ENCODE measurements at places on chromosomes 3 and 15.

GRCh38 chr3:158470944-158471638 is 99.9 kb upstream of the MLF1 start:
- no peak for DNase-seq

- DNase-seq = no peak
Measured at GRCh38 chr3:58039601-58040000, 31.4 kb downstream of the FLNB start.

GRCh38 chr15:59221511-59222505 is 15.2 kb downstream of the LDHAL6B start:
- DNase-seq = no peak

DNA sequence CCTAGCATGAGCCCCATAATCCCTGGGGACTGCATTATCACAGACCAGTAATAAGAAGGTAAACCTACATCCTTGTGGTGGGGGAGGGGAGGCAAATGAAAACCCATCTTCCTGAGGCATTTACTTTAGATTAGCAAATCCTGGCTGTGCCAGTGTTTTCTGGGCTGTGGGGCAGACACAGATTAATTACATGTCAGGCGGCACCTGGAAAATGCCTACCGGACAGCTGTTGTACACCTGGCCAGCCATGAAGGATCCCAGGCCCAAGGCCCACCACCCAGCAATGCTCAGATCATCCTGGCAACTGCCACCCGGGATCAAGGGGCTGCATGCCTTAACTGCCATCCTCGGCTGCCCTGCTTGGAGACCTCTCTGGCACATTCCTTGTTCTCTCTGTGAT is 59.1 kb upstream of the RASA2 start:
- DNase-seq = no peak

- no peak for DNase-seq
Measured at GRCh38 chr3:74393426-74393825, 221.0 kb downstream of the CNTN3 start.

GRCh38 chr3:140341203-140341602 is 336.7 kb upstream of the TRIM42 start:
- DNase-seq = no peak

DNA sequence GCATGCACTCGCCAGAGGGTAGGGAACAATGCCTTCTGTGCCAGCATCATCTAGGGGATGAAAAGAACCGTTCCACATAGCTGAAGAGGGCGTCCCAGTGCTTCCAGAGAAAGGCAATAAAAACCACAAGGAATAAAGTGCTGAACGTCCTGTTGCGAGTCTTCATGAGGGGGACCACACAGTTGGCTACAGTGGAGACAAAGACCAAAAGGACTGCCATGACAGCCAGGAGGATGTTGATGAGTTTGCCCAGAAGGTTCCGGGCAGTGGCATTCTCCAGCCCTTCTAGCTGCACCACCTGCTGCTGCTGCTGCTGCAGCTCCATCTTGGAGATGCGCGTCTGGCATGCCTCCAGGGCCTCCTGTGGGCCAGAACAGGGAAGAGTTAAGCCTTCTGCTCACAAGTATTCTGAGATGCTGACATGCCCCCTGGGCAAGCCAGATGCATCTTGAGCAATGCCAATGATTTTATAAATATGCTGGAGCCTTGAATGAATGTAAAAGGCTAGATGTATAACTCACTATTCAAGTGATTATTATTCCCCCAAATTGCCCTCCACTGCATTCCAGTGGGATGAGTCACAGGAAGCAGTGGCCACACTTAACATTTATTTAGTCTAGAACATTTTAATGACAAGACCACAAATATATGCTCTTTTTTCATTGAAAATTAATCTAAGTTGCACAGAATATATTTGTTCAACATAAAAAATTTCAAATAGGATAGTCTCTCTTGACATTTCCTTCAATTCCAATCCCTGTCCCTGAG is 45.1 kb upstream of the PLXND1 start:
- no peak for DNase-seq

- peak; percentile 51 for DNase-seq
Measured at GRCh38 chr3:38205472-38205805, 40.1 kb downstream of the OXSR1 start.

- DNase-seq = no peak
Measured at GRCh38 chr15:93859176-93859575, 372.2 kb upstream of the MCTP2 start.

GRCh38 chr15:69857686-69858391 is 239.9 kb downstream of the TLE3 start:
- DNase-seq = no peak

GRCh38 chr3:136387031-136387430 is 136.9 kb downstream of the PCCB start:
- DNase-seq = no peak

GRCh38 chr3:194900854-194901522 is 215.3 kb downstream of the FAM43A start:
- DNase-seq = no peak

- DNase-seq = no peak
Measured at GRCh38 chr15:27902680-27903385, 196.3 kb downstream of the OCA2 start.

GRCh38 chr3:82130046-82130445 is 368.6 kb upstream of the GBE1 start:
- DNase-seq = no peak

DNA sequence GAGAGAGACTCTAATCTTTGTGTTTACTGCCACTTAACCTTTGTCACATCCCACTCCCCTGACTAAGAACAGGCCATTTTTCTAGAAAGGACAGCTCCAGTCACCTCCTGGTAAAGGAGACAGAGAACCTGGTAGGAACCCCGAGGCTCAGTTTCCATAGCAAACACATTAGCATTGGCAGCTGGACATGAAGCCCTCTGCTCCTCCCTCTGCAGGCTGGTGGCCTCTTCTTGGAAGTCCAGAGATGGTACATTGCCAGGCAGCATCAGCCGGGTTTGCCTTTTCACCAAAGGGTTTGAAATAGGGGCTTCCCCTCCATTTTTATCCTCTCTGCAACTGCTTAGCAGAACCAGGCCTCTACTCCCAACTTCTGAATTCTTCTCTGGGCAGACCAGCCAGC is 213.4 kb upstream of the SEMA6D start:
- no peak for DNase-seq

DNA sequence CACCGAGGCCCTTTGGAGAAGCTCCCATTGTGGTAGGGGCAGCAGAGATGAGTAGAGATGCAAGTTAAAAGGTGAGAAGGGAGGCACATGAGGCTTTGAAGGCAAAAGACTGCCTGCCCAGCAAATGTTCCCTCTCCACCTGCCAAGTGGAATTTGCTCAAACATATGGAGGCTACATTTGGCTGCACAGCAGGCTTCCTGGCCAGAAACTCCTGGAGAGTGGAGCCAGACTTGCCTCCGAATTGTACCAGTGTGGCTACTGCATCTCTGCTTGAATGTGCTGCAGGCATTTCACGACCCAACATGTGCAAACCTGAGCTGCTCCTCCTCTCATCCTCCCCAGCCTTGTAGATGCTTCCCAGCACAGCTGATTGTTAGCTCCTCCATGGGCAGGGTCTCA is 229.2 kb downstream of the ZNF621 start:
- no peak for DNase-seq

- DNase-seq = peak; percentile 20
Measured at GRCh38 chr3:125374501-125374995, 577 bp downstream of the ZNF148 start.

DNA sequence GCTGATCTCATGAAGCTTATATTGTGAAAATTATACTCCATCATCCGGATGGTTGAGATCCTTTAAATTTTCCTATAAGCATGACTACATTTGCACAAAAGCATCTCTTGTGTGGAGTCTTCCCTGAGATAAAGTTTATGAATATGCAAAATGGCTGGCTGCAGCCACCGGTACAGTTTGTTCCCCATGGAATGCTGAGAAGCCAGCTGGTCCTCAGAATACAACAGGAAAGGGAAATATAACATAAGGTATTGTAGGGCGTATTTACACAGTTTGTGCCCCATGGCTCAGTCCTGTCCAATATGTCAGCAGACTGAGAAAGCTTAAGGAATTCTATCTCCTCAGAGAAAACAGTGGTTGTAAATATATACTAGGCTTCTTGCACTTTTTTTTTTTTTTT is 468.6 kb downstream of the CNTN6 start:
- no peak for DNase-seq

DNA sequence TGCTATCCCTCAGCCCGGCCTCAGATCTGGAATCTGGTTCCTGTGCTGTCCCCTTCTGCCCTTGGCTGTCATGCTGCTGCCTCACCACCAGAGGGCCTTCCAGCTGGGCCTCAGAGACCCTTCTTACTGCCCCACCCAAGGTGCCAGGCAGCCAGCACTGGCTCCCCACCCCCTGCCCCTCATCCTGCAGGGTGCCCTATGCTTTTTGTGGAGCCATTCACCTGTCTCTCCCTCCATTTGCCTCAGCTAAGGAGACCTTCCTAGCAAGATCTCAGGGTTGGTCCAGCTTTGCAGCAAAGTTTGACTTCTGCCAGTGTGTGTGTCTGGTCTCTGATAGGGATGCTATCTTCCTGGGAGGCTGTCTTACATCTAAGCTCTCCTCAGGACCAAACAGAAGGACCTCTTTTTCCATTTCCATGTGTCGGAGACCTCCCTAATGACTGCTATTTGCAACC is 1.9 kb upstream of the VWA5B2 start:
- DNase-seq = peak; percentile 43

DNA sequence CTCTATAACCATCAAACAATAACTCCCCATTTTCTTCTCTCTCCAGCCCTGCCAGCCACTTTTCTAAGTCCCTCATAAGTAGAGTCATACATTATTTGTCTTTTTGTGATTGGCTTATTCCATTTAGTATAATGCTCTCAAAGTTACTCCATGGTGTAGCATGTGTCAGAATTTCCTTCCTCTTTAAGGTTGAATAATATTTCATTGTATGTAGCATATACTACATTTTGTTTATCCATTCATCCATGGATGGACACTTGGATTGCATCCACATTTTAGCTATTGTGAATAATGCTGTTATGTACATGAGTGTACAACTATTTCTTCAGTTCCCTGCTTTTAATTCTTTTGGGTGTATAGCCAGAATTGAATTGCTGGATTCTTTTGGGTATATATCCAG is 138.4 kb downstream of the ATG7 start:
- DNase-seq = no peak

GRCh38 chr15:96042734-96043224 is 287.7 kb upstream of the NR2F2 start:
- DNase-seq = no peak

DNA sequence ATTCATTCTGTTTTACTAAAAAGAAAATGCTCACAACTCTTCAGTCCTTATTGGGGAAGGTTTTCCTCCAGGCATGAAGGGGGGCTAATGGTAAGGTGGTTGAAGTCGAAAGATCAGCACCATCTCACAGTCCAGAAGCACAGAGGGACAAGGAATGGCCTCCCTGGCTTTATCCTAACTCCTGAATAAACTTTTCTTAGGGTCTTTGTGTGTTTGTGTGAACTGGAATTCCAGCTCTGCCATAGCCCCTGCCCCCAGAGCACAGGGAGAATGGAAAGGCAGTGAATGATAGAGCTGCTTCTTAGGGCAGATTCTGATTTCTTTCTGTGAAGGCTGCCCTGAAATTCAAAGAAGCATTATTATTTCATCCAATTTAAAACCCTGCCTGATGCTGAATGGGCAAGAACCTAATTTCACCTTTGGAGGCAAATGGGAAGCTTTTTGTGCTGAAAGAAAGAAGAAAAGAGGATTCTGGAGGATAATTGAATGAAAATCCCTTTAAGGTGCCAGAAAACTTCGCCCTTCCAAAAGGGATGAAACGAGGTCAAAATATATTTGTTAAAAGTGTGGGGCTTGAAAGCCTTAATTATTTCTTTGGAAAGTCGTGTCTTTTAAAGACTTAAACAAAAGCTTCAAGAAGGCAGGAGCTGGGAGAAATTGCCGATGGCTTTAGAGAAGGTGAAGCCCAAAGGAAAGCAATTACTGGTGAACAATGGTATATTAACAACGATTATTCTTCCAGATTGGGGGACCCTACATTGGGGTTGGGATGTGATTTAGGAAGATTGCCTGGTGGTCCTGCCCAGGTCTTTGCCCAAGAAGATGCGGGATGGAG is 259.9 kb upstream of the RGMA start:
- no peak for DNase-seq

DNA sequence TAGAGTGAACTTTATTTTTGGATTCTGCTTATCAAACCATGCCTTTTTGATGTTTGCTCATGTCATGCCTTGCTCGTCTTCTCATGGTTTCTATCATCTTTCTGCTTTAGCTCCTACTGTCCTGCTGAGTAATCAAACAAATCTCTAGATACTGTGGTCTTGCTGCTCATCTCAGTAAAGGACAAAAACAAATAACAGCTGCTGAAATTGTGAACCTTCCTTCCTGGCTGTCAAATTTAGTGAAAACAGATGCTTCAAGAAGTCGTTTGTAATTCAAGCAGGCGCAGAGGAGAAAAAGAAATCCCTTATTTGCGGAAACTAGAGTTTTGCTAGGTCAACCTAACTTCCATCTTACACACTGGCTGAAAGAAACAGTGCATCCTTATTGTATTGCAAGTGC is 616.1 kb upstream of the ALCAM start:
- DNase-seq = no peak

- DNase-seq = no peak
Measured at GRCh38 chr3:177981576-177981975, 554.7 kb upstream of the KCNMB2 start.

GRCh38 chr3:150168698-150169097 is 198.0 kb upstream of the PFN2 start:
- DNase-seq = no peak

GRCh38 chr3:167866331-167866730 is 130.8 kb downstream of the SERPINI1 start:
- no peak for DNase-seq

DNA sequence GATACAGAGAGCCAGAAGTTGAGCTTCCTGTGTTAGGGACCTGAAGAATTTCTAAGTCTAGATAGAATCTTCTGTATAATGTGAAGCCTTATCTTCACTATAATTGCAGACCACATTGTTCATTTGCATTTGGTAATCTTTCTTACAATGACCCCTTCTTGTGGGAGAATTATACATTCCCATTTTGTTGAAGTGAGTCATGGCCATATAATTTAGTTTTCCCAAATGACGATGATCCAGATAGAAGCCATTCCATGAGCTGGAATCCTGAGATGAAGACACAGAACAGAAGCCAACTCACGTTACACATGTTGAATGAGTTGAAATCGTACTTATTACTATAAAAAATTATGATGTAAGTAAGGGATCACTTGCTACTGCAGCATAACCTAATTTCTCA is 187.8 kb downstream of the TUSC7 start:
- DNase-seq = no peak

- no peak for DNase-seq
Measured at GRCh38 chr15:34280193-34280592, 55.4 kb downstream of the EMC4 start.

GRCh38 chr3:197027896-197028727 is 1.5 kb downstream of the MELTF start:
- no peak for DNase-seq

GRCh38 chr3:188877381-188877780 is 294.4 kb upstream of the TPRG1 start:
- no peak for DNase-seq

GRCh38 chr3:114439284-114439683 is 145.5 kb downstream of the TIGIT start:
- no peak for DNase-seq

GRCh38 chr15:58081456-58081855 is 15.9 kb upstream of the ALDH1A2 start:
- no peak for DNase-seq
